ENCODE measurements at places on chromosomes 7 and 10. TPM values are rescaled to one million over a fixed set of nuclear protein-coding genes. Genes with fewer than 3 reads are reported as not detected.

- no peak overlapping the region for H3K4me3 ChIP-seq
- no peaks in the 10 kb centered on the region for H3K36me3 ChIP-seq
- peak; percentile 30 for DNase-seq
- peaks cover 31% of the 10 kb centered on the region for H3K27me3 ChIP-seq
- H3K4me1 ChIP-seq: no peaks in the 10 kb centered on the region
Observed at GRCh38 chr10:2839081-2839725, 228.1 kb upstream of the PFKP start.

- no peak overlapping the region for H3K4me3 ChIP-seq
- DNase-seq: no peak
- no peaks in the 10 kb centered on the region for H3K36me3 ChIP-seq
- no peak overlapping the region for H3K27ac ChIP-seq
Observed at GRCh38 chr10:19283786-19284185, 235.2 kb downstream of the MALRD1 start.

DNA sequence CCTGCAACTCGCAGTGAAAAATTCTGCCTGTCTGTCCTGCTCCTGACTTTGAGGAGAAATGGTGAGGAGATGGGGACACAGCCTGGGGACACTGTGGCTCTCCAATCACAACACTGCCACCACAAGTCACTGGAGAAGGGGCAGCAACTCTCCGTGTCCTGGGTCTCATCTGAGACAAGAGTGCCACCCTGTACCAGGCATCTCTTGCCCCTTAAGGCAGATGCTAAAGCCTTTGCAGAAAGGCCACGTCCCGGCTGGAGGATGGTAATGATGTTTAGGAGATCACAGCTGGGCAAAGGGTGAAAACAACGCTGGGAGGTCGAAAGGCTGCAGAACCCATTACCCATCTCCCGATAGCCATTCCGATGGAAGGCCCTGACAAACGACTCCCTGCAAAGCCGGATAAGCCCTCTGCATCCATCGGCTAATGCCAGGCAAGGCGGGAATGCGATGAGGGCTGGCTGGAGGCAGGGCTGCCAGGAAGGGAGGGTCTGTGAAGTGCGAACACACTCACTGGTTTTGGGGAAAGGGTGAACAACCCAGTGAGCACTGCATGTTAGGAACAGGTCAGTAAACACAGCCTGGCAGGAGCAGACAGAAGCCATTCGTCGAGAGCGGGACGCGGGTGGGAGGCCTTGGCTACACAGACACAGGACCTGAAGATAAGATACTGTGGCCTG is 190.8 kb downstream of the ADARB2 start:
- no peak overlapping the region for H3K27ac ChIP-seq
- H3K4me3 ChIP-seq: no peak overlapping the region
- peaks cover 11% of the 10 kb centered on the region for H3K27me3 ChIP-seq
- H3K36me3 ChIP-seq: no peaks in the 10 kb centered on the region
- no peak for DNase-seq
- no peaks in the 10 kb centered on the region for H3K4me1 ChIP-seq

GRCh38 chr10:50316695-50317648 is 65.7 kb upstream of the ASAH2 start:
- DNase-seq: no peak
- peaks cover 2% of the 10 kb centered on the region for H3K36me3 ChIP-seq
- H3K4me1 ChIP-seq: peaks cover 12% of the 10 kb centered on the region

GRCh38 chr7:99984593-99984992 is 8.8 kb upstream of the AZGP1 start:
- no peak overlapping the region for H3K4me3 ChIP-seq
- H3K27me3 ChIP-seq: peaks cover 25% of the 10 kb centered on the region
- H3K4me1 ChIP-seq: peaks cover 6% of the 10 kb centered on the region
- no peak overlapping the region for H3K27ac ChIP-seq
- DNase-seq: no peak

- H3K36me3 ChIP-seq: peaks cover 3% of the 10 kb centered on the region
- H3K4me1 ChIP-seq: peaks cover 22% of the 10 kb centered on the region
- no peak overlapping the region for H3K27ac ChIP-seq
- DNase-seq: no peak
Observed at GRCh38 chr7:641966-642365, 84.5 kb upstream of the DNAAF5 start.

The FKBP6 gene
- not detected for total RNA-seq

The C7orf57 gene
- 0.12 TPM for total RNA-seq

DNA sequence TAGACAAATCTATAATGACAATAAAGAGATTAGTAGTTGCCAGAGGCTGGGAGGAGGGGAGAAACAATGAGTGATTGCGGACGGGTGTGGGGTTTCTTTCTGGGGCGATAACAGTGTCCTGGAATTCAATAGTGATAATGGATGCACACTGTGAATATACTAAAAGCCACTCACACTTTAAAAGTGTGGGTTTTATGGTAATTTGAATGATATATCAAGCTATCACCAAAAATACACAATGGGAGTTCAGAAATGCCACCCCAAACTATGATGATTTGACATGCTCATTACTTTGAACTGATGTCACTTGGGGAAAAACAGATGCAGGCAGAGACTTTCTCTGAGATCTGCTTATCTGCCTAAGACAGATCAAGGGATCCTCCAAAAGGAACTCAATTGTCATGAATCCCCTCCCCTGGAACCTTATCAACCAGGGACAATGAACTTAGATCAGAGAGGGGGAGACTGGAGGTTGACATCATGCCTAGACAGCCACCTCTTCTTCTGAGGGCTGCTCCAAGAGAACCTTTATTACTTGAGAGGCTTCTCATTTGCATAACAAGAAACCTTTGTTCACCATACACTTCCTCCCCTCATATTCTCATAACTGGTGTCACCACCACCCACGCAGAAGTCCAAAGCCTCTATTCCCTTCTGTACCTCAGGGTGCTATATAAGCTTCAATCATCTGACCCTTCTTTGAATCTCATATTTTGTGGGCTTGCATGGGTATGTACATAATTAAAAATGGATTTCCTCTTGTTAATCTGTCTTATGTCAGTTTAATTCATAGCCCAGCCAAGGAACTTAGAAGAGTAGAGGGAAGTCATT is 14.8 kb upstream of the ZC3HAV1 start:
- peaks cover 41% of the 10 kb centered on the region for H3K4me1 ChIP-seq
- no peaks in the 10 kb centered on the region for H3K36me3 ChIP-seq
- no peaks in the 10 kb centered on the region for H3K27me3 ChIP-seq
- DNase-seq: peak; percentile 45
- H3K4me3 ChIP-seq: peak overlapping the region; percentile 43
- no peak overlapping the region for H3K27ac ChIP-seq

DNA sequence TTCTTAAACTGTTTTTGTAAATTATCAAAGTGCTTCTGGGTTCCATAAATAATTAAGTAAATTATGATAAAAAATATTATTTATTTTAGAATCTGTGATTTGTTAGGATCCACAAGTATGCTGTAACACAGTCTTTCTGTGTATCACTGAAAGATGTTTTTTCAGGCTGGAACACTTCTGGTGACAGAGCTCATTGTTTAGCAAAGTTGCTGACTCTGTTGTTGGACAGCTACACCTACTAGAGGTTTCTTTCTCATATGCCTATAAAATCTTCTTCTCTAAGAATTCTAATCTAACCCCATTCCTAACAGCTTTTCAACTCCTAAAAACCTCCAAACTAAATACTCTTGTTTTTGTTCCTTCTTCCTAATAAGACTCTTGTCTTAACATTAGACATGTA is 176.8 kb downstream of the THSD7A start:
- no peaks in the 10 kb centered on the region for H3K36me3 ChIP-seq
- H3K27me3 ChIP-seq: no peaks in the 10 kb centered on the region

DNA sequence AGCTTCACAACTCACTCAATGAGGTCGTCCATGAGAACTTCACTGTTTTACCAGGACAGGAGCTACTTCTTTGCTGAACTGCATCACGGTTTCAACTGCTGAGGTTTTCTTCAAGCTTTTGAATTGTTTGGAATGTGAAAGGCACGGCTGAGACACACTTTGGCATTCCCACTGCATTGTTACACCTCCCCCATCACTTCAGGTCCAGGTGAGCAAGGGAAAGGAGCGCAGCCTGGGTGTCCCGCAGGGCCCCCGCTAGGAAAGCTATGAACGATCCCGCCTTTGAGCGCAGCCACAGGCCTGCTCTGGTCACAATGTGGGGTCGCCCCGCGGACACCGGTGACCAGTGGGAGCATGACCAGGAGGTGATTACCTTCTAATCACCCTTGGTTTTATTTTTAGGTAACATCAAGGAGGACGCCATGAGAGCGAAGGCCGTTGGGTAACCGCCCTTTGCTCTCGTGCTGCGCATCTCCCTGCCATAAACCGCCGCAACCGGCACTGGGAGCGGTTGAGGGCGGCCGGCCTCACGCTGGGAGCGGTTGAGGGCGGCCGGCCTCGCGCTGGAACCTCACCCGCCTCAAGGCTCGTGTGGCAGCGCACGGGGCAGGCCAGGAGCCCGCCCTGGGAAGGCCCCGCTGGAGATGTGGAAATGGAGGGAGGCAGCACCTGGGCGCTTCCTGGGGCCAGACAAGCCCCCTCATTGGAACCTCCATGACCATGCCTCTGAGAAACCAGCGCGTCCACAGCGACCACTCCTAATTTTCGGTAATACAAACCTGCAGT is 50.9 kb upstream of the SGMS1 start:
- H3K27ac ChIP-seq: no peak overlapping the region
- no peak overlapping the region for H3K4me3 ChIP-seq
- DNase-seq: no peak
- peaks cover 7% of the 10 kb centered on the region for H3K36me3 ChIP-seq
- peaks cover 25% of the 10 kb centered on the region for H3K4me1 ChIP-seq

GRCh38 chr7:129193892-129194291 is 5.5 kb downstream of the SMO start:
- no peaks in the 10 kb centered on the region for H3K36me3 ChIP-seq
- no peak overlapping the region for H3K27ac ChIP-seq
- DNase-seq: no peak
- peaks cover 8% of the 10 kb centered on the region for H3K4me1 ChIP-seq

- H3K27ac ChIP-seq: peak overlapping the region; percentile 99
- H3K4me3 ChIP-seq: peak overlapping the region; percentile 83
- H3K36me3 ChIP-seq: peaks cover 12% of the 10 kb centered on the region
- DNase-seq: no peak
- H3K27me3 ChIP-seq: no peaks in the 10 kb centered on the region
Observed at GRCh38 chr7:130930681-130931080, 196.7 kb upstream of the KLF14 start.

All from activated T-cell treated with anti-CD3 and anti-CD28 coated beads, Interleukin-2, amount 50 U/mL, for 72 hours (primary cell).